ENCODE measurements at places on chromosomes 6 and 20. TPM values are rescaled to one million over a fixed set of nuclear protein-coding genes. Genes with fewer than 3 reads are reported as not detected.

GRCh38 chr6:53293691-53294090 is 55.1 kb downstream of the ELOVL5 start:
- H3K27me3 ChIP-seq: no peaks in the 10 kb centered on the region
- peaks cover 7% of the 10 kb centered on the region for H3K4me1 ChIP-seq
- H3K4me3 ChIP-seq: no peak overlapping the region

DNA sequence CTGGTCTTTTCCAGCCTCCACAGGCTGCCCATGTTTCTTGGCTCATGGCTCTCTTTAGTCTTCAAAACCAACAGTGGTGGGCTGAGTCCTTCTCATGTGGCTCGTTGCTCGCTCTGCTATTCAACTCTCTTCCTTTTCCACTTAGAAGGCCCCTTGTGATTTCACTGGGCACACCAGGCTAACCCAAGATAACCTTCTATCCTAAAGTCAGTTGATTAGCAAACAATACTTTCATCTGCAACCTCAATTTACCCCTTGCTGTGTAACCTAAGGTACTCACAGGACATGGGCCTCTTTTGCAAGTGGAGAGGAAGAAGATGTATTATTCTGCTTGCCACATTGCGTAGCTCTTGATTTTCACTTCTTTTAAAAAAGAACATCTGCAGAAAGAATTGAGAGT is 79.6 kb downstream of the UTRN start:
- H3K27me3 ChIP-seq: no peaks in the 10 kb centered on the region
- DNase-seq: no peak
- peaks cover 29% of the 10 kb centered on the region for H3K4me1 ChIP-seq
- no peak overlapping the region for H3K4me3 ChIP-seq
- peak overlapping the region; percentile 18 for H3K27ac ChIP-seq

Gene CDS2
- total RNA-seq: 57.3 TPM

DNA sequence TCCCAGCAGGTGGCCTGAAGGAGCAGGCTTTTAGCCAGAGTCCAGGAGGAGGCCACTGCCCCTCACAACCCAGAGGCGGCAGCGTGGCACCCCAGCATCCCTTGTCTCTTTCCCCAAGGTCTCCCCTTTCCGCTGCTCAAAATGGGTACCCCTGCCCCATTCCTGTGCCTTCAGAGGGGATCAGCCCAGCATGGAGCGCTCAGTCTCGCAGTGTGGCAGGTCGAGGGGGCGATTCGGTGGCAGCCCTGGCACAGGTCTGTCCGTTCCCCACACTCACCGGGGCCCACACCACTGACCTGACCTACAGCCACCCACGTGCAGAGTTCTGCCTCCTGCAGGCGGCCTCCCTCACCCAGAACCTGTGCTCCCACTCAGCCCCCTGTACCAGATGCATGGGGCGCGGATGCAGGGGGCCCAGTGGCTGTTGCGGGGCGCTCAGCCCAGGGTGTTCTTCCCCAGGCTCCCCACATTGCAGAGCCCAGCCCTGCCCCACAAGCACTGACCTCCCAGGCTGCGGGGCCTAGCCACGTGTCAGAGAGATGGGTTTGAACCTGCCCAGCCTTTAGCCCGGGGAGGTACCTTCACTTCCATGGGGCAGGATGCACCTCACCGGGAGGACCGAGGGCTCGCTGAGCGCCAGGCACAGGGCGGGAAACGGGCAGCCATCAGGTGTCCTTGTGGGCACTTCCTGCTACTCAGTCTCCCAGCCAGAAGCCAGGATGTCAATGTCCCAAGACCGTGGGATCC is 41.8 kb downstream of the DSTN start:
- peak overlapping the region; percentile 86 for H3K27ac ChIP-seq
- DNase-seq: peak; percentile 92
- peaks cover 48% of the 10 kb centered on the region for H3K36me3 ChIP-seq
- no peak overlapping the region for H3K4me3 ChIP-seq
